ENCODE measurements at places on chromosomes 16 and 17.

DNA sequence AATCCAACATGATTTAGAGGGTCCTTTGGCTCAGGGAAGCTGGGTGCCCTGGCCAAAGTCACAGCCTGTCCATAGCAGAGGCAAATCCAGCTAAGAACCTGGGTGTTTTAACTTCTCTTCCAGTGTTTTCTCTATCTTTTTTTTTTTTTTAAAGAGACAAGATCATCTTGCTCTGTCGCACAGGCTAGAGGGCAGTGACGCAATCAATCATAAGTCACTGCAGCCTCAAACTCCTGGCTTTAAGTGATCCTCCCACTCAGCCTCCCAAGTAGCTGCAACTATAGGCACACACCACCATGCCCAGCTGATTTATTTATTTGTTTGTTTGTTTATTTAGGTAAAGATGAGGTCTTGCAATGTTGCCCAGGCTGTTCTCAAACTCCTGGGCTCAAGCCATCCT is 14.8 kb upstream of the GRIN2A start:
- no peak for DNase-seq

GRCh38 chr16:3842994-3843393 is 37.5 kb downstream of the CREBBP start:
- no peak for DNase-seq

GRCh38 chr17:9241371-9241712 is 220.0 kb downstream of the NTN1 start:
- DNase-seq = no peak

DNA sequence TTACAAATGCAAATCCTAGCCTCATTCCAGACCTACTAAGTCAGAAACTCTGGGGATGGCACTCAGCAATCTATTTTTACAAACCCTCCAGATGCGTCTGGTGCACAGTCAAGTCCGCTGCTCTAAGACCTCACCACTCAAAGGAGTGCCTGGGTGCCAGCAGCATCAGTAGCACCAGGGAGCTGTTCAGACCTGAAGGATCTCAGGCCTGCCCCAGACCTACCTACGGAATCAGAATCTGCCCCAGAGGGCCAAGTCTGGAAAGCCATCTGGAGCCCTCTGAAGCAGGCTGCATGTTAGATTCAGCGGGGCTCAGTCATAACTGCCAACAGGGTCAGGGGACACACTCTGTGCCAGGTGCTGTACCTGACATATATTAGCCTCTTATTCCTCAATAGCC is 17.6 kb downstream of the MEOX1 start:
- DNase-seq = no peak

- DNase-seq = no peak
Observed at GRCh38 chr16:86609115-86609514, 30.8 kb downstream of the FOXL1 start.

All from activated naive CD8-positive, alpha-beta T cell treated with anti-CD3 and anti-CD28 coated beads, Interleukin-2, amount 50 U/mL, for 16 hours (primary cell).